Heart right ventricle (tissue), 16 donors: ENCODE measurements at places on chromosomes 1 and 21.

DNA sequence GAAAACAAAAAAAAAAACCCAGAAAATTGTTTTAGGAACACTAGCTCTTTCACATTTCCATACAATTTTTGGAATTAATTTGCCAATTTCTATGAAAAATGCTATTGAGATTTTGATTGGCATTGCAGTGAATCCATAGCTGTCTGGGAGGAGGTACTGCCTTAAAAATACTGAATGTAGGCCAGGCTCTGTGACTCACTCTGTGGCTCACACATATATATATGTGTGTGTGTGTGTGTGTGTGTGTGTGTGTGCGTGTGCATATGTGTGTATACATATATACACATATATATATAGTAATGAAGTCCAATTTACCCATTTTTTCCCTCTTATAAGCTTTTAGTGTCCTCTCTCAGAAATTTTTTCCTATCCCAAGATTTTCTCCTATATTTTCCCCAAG is 214.2 kb upstream of the DMRTA2 start:
- no peak for DNase-seq

GRCh38 chr1:94258873-94259331 is 21.5 kb upstream of the ARHGAP29 start:
- DNase-seq: no peak

GRCh38 chr1:55277377-55278130 is 62.4 kb upstream of the USP24 start:
- DNase-seq: peak; percentile 79

- no peak for DNase-seq
Measured at GRCh38 chr21:43812957-43813655, 23.7 kb downstream of the RRP1 start.

GRCh38 chr1:84540759-84541158 is 33.5 kb downstream of the CTBS start:
- DNase-seq: no peak

DNA sequence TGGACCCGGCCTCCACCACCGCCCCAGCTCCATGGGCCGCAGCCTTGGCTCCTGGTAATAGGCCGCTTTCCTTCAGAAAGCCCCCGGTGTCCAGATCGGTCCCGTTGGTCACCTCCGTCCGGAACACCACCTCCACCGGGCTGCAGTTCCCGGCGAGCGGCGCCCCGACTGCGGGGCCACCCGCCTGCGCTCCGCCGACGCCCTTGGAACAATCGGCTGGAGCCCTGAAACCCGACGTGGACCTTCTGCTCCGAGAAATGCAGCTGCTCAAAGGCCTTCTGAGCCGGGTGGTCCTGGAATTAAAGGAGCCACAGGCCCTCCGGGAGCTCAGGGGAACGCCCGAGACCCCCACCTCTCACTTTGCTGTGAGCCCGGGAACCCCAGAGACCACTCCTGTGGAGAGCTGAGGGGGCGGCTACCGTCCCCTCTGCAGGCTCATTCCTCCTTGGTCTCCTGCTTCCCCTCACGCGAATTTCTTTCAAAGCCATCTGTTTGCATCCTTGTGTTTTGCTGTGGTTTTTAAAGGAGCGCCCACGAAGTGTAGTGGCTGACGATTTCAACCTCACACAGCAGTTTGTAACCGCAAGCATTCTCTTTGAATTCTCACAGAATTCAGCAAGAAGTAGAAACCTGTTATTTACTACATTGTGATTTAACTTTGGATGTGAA is 6.0 kb downstream of the FCRLB start:
- DNase-seq: no peak

GRCh38 chr1:53348486-53349368 is 20.9 kb upstream of the LRP8 start:
- DNase-seq: no peak

DNA sequence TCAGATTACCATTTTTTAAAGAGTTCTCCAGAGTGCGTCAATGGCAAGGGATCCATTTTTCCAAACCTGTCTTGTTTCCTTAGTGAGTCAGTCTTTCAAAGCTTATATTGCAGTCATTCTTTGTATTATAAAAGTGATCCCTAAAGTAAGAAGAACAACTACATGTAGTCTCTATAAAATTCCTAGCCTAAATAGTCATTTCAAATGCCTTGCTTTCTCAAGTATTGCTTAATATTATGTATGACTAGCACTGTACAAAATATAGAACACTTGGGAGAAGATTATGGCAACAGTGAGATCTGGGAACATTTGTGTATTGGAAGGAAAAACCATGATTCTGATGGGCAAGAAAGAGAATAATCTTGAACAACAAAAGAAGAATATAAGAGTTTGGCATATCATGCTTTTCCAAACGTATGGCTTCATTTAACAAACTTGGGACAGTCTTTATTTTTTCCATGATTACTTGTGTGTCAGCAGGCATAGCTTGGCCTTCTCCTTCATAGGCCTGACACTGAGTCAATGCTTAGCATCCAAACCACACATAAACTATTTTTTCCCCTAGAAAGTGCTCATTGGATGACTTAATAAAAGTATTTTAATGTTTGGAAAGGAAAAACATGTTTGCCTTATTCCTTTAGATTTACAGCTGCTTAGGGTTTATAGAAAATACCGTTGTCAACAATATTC is 547.4 kb downstream of the LTN1 start:
- no peak for DNase-seq

DNA sequence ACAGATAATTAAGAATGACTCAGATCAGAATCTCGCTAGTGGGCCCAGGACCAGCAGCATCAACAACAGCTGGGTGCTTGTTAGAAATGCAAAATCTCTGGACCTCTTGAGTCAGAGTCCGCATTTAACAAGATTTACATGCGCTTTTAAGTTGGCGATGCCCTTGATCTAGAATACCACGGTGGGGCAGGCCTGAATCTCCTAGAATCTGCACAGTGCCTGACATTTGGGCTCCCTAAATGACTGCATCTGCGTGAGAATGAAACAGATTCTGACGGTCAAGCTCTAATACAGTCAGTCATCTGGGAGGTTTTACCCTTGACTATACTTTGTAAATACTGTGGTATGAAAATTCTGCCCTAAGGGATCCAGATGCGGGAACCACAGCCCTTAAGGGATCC is 17.2 kb upstream of the RAB29 start:
- no peak for DNase-seq

GRCh38 chr1:58409890-58410289 is 136.6 kb downstream of the OMA1 start:
- no peak for DNase-seq

DNA sequence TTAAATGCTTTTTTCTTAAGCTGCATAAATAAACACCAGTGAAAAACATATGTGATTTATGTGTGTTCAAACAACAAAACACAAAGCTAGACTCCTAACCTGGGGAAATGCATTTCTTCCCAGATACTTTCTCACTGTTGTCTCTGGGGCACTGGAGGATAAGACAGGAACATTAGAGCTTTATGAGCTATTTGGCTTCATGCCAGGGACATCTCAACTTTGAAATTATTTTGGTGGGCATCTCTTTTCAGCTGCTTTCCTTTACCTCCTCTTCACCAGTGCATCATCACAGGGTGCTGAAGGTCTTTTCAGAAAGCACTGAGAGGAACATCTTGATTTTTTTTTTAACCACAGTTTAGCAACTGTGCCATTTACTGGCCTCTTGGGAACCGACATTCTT is 212.9 kb downstream of the DNM3 start:
- DNase-seq: no peak

DNA sequence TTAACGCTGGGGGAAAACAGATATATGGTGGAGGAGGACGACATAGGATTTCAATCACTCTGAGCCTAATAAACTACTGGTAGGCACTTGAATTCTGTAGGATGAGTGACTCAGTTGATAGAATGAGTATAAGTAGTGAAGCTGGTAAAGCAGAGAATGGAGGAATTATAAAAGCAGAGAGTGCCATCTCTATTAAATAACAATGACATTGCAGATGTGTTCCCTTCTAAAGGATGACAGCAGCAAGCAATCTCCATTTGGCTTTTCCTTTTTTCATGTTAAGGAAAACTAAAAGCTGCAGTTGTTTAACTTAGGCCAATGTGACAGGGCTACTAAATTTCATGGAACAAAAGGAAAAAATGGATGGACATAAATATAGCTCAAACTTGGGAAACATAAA is 17.5 kb downstream of the ZBTB8OS start:
- no peak for DNase-seq

- no peak for DNase-seq
Measured at GRCh38 chr1:192589813-192590212, 14.2 kb downstream of the RGS1 start.

GRCh38 chr1:162388083-162388594 is 6.6 kb downstream of the C1orf226 start:
- DNase-seq: no peak

DNA sequence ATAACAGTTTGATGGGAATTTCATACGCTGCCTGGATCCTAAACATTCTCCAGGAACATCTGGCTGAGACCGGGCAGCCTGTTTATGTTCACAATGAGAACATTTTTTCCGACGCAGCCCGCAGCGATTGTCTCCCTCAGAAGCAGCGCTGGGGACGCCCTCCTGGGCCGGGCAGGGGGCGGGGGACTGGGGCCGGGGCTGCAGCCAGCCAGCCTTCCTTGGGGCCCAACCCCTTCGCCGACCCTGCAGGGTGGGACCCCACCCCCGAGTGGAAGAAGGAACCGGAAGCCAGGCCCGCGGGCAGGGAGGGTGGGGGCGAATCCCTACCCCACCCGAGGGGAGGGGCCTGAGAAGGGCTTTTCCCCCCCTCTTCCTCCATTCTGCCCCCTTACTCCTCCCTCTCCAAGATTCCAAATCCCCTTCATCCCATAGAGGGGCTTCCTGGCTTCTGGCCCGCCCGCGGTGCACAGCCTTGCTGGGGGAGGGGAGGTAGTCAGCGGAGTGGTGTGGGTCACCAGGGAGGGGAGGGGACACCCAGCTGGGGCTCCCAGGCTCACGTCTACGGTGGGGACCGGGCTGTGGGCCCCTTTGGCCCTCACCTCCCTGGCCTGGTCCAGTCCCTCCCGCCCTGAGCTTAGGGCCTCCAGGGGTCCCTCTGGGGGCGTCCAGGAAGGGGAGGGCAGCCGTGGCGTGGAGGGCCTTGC is 60.6 kb downstream of the WNT9A start:
- DNase-seq: peak; percentile 81

DNA sequence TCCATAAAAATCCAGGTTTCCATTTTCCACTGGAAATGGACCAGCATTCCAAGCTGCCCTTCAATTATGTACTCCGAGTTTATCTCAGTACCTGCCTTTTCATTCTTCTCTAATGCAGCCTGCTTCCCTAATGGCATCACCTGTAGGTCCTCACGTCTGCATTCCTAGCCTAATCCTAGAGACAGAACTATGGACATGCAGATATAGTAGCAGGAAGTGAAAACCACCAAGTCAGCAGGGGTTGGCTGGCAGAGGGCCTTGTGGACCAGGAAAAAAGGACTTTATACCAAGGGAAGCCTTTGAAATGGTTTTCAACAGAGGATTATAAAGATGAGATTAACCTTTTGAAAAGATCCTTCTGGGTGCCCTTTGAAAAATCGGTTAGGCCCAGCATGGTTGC is 135.7 kb upstream of the L1TD1 start:
- DNase-seq: no peak

GRCh38 chr1:156337888-156338179 is 258 bp downstream of the CCT3 start:
- no peak for DNase-seq
